ENCODE measurements at places on chromosomes 4 and X.

GRCh38 chrX:42241421-42241820 lies 318.1 kb upstream of the CASK start:
- DNase-seq = no peak

DNA sequence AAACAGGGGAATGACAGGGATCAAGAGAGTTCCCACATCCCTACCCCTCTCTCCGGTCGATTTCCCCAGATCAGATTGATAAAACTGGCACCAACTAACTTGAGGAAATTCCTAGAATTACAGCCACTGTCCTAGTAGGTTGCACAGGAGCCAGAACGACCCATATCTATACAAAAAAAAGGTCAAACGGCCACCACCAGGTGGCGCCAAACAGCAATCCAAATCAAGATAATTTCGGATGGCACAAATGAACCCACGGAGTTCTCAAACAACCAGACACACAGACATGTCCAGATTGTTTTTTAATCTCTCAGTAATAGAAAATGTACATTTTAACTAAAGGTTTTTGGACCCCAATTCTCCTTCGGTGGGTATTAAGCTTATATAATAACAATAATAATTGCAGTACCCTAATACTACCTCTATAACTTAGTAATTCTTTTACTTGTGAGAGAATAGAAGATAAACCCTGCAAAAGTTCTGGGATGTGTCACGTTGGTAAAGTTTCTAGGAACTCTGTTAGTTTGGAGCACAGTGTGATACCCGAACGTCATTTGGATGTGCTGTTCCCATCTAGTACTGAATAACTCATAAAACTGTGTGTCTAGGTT lies 212.6 kb downstream of the SPOCK3 start:
- peak; percentile 17 for DNase-seq

DNA sequence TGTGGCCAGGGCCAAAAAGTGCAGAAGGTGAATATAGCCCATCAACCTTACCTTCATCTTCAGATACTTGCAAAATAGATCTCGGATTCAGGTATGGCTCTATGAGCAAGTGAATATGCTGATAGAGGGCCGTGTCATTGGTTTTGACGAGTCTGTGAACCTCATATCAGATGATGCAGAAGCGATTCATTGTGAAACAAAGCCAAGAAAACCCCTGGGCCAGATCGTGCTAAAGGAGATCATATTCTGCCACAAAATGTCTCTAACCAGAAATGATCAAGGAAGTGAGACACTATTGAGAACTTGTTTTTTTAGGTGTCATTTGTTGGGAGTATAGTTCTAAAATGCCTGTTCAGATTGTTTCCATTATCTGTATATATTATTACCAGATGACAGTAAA lies 48.3 kb downstream of the PDK3 start:
- no peak for DNase-seq

GRCh38 chr4:7887436-7887835 lies 52.2 kb downstream of the AFAP1 start:
- no peak for DNase-seq

- DNase-seq = peak; percentile 37
These were observed 33.7 kb upstream of the STX18 start for GRCh38 chr4:4575284-4576211.
